ENCODE measurements at places on chromosomes 6 and 20. TPM values are rescaled to one million over a fixed set of nuclear protein-coding genes. Genes with fewer than 3 reads are reported as not detected.

DNA sequence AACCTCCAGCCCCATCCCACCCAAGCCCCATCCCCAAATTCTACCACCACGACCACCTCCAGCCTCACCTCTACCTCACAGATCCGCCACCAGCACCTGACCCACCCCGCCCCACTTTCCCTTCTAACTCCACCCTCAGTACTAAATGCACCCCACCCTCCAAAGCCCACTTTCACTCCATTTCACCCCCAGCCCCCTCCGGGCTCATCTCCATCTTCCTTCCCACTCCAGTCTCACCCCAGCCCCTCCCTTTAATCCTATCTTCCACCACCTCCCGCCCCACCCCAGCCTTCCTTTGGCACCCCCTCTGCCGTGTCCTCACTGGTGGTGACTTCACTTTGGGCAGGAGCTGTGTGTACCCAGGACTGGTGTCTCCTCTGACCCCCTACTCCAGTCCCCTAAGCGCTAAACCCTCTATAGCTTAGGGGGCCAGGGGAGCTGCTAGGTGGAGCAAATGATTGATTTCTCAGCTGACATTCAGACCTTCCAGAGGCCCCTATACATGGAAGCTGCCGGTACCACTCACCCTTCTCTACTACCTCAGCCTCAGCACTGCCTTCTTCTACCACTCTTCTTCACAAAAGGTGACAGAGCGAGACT, 2.8 kb upstream of the NSFL1C start:
- peaks cover 9% of the 10 kb centered on the region for H3K36me3 ChIP-seq
- H3K4me3 ChIP-seq = no peak overlapping the region
- H3K4me1 ChIP-seq = peaks cover 48% of the 10 kb centered on the region
- no peak for DNase-seq

DNA sequence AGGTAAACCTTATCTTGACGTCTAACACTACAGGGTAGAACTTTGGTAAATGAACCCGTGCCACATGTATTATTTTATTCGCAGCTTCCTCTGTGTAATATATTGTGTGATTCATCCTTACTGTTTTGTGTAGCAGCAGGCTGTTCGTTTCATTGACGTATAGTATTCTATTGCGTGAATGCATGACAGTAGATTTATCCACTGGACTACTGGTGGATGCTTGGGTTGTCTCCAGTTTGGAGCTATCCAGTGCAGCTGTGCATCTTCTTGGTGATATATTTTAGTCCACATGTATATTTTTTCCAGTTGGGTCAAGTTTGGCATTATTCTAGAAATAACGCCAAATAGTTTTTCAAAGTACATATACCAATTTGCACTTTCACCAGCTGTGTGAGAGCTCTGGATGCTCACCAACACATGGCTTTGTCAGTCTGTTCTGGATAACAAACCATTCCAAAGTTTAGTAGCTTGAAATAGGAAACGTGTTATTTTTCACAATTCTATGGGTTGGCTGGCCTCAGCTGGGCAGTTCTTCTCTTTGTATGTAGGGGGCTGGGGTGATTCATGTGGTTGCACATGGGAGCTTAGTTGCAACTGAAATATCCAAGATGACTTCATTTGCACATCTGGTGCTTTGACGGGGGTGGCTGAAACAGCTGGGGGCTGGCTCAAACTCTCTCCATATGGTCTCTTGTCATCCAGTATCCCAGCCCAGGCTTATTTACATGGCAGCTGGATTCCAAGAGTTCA, 9.3 kb downstream of the ECT2L start:
- no peaks in the 10 kb centered on the region for H3K36me3 ChIP-seq
- no peak for DNase-seq
- H3K4me1 ChIP-seq = peaks cover 6% of the 10 kb centered on the region
- H3K27me3 ChIP-seq = no peaks in the 10 kb centered on the region
- H3K27ac ChIP-seq = no peak overlapping the region

DNA sequence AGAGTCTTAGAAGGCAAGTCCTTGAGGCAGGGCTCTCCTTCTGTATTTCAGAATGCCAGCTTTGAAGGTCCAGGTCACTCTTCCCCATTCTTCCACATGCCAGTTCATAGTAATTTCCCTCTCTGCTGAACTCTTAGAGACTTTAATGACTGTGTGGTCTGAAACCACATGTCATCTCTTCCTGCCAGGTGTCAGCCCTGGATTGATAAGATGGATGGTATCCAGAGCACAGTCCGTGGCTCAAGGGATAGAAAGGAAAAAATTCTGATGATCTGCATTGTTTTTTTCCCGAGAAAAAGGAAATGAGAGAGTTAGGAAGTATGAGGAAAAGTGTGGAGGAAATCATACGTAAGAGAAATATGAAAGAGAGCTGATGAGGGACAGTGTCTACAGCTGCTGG, 250.9 kb downstream of the TPBG start:
- no peak overlapping the region for H3K27ac ChIP-seq
- H3K36me3 ChIP-seq = no peaks in the 10 kb centered on the region
- no peaks in the 10 kb centered on the region for H3K4me1 ChIP-seq
- no peak for DNase-seq
- no peak overlapping the region for H3K4me3 ChIP-seq

DNA sequence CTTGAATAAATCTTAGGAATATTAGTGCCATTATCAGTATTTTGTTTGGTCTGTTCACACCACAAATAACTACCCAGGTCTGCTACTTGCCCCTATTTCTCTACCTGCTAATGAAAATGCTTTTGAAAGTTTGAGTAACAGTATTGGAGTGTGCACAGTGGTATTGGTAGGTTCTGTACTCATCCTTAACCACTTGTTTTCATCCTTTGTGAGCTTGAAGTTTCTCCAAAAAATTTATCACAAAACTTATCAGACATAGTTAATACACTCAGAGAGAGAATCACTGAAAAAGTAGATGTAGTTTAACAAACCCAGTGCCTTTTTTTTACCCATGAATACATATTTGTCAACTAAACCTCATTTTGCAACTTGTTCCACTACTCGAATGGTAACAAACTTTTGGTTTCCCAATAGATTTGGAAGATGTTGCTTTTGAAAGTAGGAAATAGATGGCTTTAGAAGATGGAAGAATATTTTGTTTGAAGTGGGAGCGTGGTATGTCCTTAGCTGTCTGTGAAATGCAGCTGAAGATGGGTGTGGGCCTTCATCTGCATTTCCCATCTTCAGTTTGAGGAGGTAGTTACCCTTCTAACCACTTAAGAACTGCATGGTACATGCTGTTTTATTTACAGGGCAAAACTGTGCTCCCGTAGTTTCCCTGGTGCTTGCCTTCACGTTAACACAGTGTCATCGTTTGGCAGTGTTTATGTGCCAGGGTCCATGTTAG, 9.0 kb downstream of the PTPN1 start:
- peak; percentile 63 for DNase-seq
- H3K27ac ChIP-seq = peak overlapping the region; percentile 94
- peaks cover 97% of the 10 kb centered on the region for H3K4me1 ChIP-seq
- no peaks in the 10 kb centered on the region for H3K27me3 ChIP-seq
- peaks cover 27% of the 10 kb centered on the region for H3K36me3 ChIP-seq
- peak overlapping the region; percentile 52 for H3K4me3 ChIP-seq

DNA sequence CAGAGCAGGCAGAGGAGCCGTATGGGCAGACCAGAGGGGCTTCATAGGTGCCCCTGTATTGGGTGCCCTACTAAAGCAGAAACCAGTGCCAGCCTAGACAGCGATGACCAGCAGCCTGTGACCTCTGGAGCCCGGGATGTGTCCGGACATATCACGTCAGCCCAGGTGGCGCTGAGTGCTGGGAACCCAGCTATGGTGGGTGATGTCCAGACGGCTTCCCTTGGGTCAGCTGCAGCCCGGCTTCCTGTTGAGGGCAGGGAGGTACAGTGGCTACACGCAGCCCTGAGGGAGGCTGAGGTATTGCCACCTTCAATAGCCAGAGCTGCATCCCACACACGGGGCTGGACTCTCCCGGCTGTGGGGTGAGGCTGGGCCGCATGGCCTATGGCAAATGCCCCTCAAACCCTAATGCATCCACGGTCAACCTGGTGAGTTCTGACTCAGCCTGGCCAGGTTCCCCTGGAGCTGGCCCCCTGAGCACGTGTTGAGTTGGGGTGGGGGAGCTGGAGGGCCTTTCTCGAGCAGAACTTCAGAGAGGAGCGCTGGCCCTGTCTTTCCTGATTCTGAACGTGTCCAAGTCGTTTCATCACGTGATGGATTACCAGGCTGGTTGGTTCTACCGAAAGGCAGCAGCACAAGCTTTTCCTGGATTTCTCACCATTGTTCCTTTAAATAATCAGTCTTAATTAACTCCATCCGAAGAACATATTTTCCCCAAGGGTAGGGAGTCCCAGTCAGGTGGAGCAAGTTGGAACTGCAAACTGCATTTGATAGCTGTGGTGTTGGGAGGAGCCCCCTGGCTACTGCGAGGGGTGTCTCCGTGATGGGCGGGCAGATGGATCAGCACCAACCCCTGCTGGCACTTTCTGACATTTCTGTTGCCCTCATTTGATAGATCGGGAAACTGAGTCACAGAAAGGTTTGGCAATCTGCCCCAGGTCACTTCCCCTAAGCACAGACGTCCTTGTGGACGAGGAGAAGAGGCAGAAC, 7.1 kb upstream of the MYT1 start:
- H3K36me3 ChIP-seq = no peaks in the 10 kb centered on the region
- no peaks in the 10 kb centered on the region for H3K4me1 ChIP-seq
- H3K27ac ChIP-seq = no peak overlapping the region
- H3K27me3 ChIP-seq = peaks cover 31% of the 10 kb centered on the region
- H3K4me3 ChIP-seq = no peak overlapping the region

GRCh38 chr20:57224641-57225138, 41.8 kb downstream of the BMP7 start:
- peaks cover 2% of the 10 kb centered on the region for H3K27me3 ChIP-seq
- no peak for DNase-seq
- H3K36me3 ChIP-seq = no peaks in the 10 kb centered on the region
- H3K4me3 ChIP-seq = no peak overlapping the region

DNA sequence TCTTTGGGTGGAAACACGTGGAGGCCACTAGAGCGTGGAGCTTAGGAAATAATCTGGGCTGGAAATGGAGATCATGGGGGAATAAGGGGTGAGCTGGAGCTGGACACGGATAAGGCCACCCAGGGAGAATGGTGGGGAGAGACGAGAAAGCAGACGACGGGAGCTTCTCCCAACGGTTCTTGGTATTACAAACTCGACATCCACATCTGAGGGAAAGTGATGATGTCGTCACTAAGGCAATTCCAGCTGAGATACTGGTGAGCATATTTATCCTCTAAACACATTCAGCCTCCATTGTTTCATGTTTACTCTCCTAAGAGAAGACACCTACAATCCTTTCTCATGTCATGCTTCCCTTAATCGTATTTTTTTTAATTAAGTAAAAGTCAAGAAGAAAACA, 50.2 kb upstream of the SNX9 start:
- H3K4me1 ChIP-seq = peaks cover 33% of the 10 kb centered on the region
- H3K4me3 ChIP-seq = no peak overlapping the region
- no peaks in the 10 kb centered on the region for H3K36me3 ChIP-seq
- no peaks in the 10 kb centered on the region for H3K27me3 ChIP-seq
- H3K27ac ChIP-seq = no peak overlapping the region

- H3K4me3 ChIP-seq = no peak overlapping the region
- H3K27ac ChIP-seq = no peak overlapping the region
- peaks cover 16% of the 10 kb centered on the region for H3K36me3 ChIP-seq
- H3K27me3 ChIP-seq = no peaks in the 10 kb centered on the region
- peaks cover 4% of the 10 kb centered on the region for H3K4me1 ChIP-seq
Measured at GRCh38 chr20:37758332-37758731, 64.5 kb downstream of the CTNNBL1 start.

DNA sequence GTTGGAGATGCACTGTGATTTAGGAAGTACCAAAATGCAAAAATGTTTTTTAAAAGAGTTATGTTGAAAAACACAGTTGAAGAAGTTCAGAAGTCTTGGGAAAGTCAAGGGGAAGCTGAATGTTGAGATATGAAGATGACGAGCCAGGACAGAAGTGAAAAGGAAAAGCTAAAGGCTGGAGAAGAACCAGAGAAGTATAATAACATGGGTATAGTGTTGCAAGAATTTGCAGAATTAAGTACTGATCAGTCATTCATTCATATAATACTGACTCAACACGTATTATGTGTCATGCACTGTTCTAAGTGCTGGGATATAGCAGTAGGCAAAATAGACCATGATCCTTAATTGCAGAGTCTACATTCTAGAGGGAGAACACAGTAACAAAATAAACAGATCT, 432.8 kb downstream of the CDC5L start:
- H3K27ac ChIP-seq = no peak overlapping the region
- H3K4me1 ChIP-seq = no peaks in the 10 kb centered on the region
- no peaks in the 10 kb centered on the region for H3K27me3 ChIP-seq
- no peak overlapping the region for H3K4me3 ChIP-seq
- no peaks in the 10 kb centered on the region for H3K36me3 ChIP-seq

DNA sequence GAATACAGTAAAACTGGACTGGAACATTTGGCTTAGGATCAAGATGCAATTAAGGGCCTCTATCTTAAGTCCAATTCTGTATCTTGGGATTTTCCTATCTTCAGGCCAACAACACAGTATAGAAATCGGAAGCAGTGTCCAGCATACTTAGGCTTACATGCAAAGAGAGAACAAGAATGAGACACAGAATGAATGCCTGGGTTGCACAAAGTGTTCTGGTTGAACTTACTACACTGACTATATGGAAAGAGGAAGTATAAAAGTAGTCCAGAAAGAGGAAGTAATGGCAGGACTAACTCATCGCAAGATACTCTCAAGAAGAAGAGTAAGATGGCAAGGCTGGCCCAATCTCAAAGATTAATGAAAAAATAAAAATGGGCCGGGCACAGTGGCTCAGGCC, 87.6 kb downstream of the BTBD9 start:
- H3K27me3 ChIP-seq = no peaks in the 10 kb centered on the region
- DNase-seq = peak; percentile 74
- H3K4me3 ChIP-seq = no peak overlapping the region
- peaks cover 23% of the 10 kb centered on the region for H3K4me1 ChIP-seq
- peak overlapping the region; percentile 37 for H3K27ac ChIP-seq

Gene TNXB
- total RNA-seq = 19.0 TPM

Gene NFKBIE
- 46.5 TPM for total RNA-seq

Gene WFDC2
- total RNA-seq = 1.0 TPM
